ENCODE measurements at places on chromosomes 7 and 10. TPM values are rescaled to one million over a fixed set of nuclear protein-coding genes. Genes with fewer than 3 reads are reported as not detected.

Gene TMEM213
- not detected for total RNA-seq

Gene GLUD1
- total RNA-seq, result 194 TPM

DNA sequence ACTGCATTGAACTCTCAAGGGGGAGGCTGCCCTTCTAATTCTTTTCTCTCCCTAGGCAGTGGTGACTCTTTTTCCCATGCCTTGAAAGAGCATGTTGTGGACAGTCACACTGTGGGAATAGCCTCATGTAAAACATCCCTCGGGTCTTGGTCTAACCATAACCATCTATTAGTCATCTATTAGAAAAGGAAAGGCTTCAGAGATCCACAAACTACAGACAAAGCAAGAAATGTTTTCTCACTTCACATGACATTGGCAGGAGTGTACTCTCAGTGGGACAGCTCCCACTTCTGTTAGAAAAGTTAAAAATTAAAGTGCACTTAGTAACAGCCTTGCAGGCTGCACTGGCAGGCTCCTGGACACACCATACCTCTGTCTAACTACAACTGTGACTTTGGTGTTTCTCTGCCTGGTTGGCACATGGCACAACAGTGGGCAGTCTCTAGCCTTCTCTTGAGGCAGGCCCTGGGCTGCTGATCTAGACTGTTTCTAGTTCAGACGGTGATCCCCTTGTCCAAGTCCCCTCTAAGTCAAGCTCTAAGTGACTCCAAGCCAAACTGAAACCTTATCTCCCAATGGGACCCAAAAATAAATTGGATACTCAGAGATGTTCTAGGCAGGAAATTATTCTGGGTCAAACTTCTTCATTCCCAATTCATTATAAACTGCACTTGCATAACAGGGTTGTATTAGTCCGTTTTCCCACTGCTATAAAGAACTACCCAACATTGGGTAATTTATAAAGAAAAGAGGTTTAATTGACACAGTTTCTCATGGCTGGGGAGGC lies 57.9 kb upstream of the ITGB1 start:
- peak; percentile 87 for DNase-seq

Gene CTTNBP2
- total RNA-seq, result 7.5 TPM

Gene DDX21
- 96.7 TPM for total RNA-seq

DNA sequence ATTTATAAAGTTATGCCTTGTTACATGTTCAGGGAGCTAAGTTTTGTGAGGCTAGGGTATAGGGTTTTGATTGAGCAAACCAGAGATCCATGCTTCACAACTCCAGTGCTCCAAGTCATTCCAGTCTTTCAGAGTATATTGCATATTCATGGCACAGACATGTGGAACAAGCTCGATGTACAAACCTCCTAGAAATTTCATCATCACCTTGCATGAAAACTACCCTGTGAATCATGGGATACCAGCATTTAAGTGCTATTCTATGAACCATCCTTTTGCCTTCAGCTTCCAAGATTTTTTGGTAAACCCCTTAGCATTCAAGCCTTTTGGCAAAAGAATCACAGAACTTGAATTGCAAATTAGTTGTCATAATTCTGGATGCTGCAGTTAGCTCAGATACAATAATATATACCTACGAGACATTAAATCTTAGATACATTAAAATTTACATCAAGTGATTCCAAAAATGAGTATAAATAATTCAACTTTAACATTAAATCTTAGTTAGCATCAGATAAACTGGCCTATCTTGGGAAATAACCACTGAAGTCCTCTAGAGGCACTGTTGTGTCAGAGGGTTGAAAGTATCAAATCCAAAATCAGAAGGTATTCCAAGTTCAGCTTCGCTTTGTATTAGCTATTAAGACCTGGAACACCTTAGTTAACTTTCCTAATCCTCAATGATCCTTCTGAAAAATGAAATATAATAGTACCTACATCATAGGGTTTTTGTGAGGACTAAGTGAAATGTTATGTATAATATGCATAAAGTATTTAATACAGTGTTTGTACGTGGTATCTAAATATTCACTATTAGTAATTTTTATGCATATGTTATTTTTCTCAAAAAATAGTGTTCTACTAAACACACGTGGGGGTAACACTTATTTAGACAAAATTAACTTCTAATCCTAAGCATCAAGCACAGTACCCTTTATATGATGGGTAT lies 55.5 kb upstream of the CABCOCO1 start:
- peak; percentile 16 for DNase-seq

- no peak for DNase-seq
Observed at GRCh38 chr10:63586043-63586442, 64.8 kb downstream of the REEP3 start.

GRCh38 chr7:30657131-30657530 lies 25.1 kb downstream of the CRHR2 start:
- no peak for DNase-seq

Gene AGR2
- total RNA-seq, result not detected

DNA sequence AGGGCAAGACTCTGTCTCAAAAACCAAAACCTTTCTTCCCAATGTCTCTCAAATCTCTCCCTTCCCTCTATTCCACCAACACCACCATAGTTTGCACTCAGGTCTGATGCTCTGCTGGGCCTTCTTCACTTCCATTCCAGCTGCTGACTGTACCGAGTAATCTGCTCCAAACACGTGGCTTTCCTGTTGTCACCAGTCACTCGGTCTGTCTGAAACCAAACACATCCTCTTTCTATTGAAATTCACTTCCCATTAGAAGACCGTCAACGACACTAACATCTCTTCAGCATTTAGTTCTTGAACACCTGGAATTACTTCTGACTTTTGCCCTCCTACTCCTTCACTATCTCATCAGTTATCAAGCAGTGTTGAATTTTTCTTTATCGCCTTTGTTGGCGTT lies 4.7 kb upstream of the NRF1 start:
- no peak for DNase-seq

- DNase-seq, result no peak
Observed at GRCh38 chr10:6979371-6979770, 399.3 kb upstream of the PRKCQ start.

DNA sequence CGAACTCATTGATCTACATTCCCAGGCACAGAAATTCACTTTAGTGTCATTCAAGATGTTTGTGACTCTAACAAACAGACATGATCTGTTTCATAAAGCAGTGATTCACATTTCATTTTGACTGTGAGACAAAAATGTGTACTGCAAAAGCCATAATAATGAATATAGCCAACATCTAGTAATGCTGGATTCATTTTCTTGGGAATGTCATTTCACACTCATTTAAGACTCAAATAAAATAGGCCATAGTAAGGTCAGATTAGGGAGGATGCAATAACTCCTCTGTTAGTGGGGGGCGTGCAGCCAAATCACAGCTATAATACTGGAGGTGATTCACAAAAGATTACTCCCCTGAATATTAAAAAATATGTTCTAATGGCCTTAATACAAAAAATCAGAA lies 566.6 kb upstream of the ZWINT start:
- DNase-seq, result no peak

Gene SPDYE2
- not detected for total RNA-seq

Gene FAM221A
- 2.6 TPM for total RNA-seq

Gene ZNF25
- total RNA-seq, result 9.6 TPM

DNA sequence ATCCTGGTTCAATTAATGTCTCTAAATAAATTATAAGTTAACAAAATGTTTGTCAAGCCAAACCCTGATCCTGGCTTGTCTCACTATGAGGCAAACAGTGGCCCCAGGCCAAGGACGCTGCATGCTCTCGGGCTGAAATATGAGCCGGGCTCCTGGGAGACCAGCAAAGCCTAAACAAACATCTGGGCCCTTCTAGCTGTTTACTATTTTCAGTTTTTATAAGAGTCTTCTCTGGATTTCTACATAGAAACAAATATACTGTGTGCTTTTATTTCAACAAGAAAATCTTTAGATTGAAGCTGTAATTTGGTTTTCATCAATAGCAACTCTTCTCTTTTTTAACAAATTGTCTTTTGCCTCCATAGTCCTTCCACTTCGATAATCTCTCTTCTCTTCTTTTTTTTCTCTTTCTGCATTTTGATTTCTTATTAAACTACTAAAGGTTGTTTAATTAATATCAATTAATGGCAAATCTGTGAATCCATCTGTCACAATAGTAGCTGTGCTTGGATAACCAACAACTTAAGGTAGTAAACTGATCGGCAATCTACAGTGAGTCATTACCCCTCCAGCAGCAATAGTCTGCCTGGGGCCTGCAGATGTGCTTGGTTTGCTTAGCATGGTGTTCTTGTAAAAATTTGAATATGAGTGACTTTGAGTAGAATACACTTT lies 83.3 kb upstream of the DNAJC1 start:
- DNase-seq, result peak; percentile 65

- no peak for DNase-seq
Observed at GRCh38 chr7:112467867-112468266, 12.9 kb upstream of the LSMEM1 start.

- DNase-seq, result no peak
Observed at GRCh38 chr10:8428654-8429053, 374.2 kb downstream of the GATA3 start.

GRCh38 chr10:59550061-59550460 lies 159.6 kb downstream of the SLC16A9 start:
- no peak for DNase-seq

DNA sequence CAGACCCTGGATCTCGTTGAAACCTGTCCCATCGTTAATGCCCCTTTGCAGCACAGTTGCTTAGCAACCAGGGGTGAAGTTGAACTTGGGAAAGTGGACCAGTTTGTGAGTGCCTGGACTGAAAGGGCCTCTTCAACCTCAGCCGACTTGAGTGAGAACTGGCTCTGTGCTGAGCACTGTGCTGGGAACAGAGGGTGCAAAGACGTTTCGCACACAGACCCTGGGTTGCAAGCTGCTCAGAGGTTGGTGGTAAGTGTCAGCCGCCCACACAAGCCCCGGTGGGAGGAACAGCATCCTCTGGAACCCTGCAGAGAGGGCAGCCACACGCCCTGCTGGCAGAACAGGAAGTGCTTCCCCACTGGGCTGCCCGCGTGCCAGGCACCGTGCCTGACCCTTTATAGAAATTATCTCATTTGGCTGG lies 89.2 kb downstream of the CARD11 start:
- no peak for DNase-seq

DNA sequence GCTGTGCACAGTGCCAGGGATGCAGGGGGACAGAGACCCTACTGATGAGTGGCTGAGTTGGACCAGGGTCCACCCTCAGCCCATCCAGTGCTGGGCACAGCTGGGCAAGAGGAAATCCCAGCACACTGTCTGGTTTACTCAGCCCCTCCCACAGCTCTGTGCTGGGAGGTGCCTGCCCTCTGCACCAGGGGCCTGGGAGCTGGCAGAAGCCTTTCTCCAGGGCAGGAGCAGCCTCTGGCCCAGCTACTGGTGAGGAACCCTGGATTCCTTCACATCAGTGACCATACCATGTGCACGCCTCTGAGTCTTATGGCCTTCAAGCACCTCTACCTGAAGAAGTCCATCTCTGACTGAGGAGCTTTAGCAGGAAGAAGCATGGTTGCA lies 25.9 kb upstream of the C10orf71 start:
- DNase-seq, result no peak

Gene SPDYE18
- not detected for total RNA-seq

- peak; percentile 49 for DNase-seq
Observed at GRCh38 chr7:115585015-115585718, 445.4 kb downstream of the TFEC start.

Gene NRG3
- not detected for total RNA-seq

GRCh38 chr7:114310345-114311110 lies 104.1 kb upstream of the FOXP2 start:
- peak; percentile 23 for DNase-seq

DNA sequence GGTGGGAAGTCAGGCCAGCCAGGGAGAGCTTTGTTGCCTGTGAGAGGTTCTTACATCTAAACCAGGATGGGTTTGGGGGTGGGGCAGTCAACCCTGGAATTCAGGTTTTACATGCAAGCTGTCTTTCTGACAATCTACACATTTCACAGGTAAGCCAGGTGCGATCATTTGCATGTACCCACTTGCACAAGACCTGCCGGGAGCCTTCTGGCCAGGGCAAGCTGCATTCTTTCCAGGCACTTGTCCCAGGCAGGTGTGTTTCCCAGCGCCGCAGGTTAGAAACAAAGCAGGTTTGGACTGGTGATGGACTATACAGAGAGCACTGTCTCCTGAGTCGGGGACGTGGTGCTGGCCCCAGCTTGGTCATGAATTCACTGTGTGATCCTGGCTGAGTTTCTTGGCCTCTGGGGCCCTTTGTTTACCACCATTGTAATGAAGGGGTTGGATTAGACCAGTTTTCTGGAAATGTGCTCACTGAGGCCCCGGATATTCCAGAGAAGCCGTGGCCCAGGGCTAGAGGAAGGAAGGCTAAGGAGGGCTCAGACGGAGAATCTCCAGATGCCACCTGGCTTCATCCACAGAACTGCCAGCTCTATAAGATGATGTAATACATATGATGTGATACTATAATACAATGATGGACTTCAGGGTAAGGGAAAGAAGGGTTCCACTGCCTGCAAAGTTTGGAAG lies 205.2 kb upstream of the SVIL start:
- no peak for DNase-seq

- DNase-seq, result no peak
Observed at GRCh38 chr7:156220078-156220605, 407.9 kb upstream of the SHH start.

DNA sequence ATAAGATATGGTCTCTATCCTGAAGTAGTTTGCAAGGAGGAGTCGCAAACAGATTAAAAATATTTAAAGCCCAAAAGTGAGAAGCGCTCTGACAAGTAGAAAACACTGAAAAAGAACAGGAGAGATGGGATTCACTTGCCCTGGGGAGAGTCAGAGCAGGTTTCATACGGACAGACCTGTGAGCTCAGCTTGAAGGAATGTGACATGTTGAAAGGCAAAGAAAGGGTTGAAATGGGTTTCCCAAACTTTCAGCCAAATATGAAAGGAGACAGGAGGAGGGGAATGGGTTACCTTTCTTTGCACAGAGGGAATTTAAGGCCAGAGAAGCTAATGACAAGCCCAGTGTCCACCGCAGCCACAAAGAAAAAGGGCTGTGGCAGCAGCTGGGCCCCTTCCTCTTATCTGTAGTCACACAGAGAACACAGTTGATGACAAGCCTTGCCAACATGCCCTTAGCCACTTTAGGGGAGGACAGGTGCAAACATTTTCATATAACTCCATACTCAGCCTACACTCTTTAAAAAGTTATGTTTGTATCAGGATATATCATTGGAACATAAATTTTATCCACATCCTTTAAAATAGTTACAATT lies 14.9 kb downstream of the HOXA1 start:
- peak; percentile 30 for DNase-seq

Gene SLC18A2
- total RNA-seq, result not detected

- DNase-seq, result no peak
Observed at GRCh38 chr7:7959979-7960670, 8.5 kb upstream of the GLCCI1 start.

Gene TRIM50
- not detected for total RNA-seq

Gene ZNF804B
- total RNA-seq, result not detected

Gene CALML3
- not detected for total RNA-seq
